Natural killer cell (primary cell): ENCODE measurements at places on chromosomes 5 and 9. TPM values are rescaled to one million over a fixed set of nuclear protein-coding genes. Genes with fewer than 3 reads are reported as not detected.

- no peak for DNase-seq
These were observed 48.9 kb upstream of the TDRD7 start for GRCh38 chr9:97362777-97363545.

The TRAF1 gene
- total RNA-seq: 30.5 TPM

The TAF1L gene
- 0.05 TPM for total RNA-seq

- DNase-seq: peak; percentile 54
These were observed 893 bp upstream of the SH2D3C start for GRCh38 chr9:127779136-127779981.

DNA sequence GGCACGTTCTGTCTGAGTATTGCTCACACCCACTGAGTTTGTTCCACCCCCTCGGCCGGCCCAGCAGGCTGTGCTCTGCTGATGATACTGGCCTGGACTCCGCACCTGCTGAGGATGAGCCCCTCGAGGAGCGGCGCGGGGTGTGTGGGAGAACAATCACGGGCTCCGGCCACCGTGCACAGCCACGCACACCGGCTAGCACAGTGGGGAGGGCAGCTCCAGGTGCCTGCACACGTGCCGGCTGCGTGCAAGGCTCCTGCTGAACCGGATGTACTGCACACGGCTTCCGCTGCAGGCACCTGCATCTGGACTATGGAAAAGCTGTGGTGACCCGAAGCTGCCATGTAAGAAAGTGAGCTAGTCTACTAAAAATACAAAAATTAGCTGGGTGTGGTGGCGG lies 485.2 kb upstream of the CDH9 start:
- no peak for DNase-seq
